ENCODE measurements at places on chromosomes 1 and 21.

- no peak for DNase-seq
Measured at GRCh38 chr1:198798923-198799386, 160.1 kb downstream of the PTPRC start.

DNA sequence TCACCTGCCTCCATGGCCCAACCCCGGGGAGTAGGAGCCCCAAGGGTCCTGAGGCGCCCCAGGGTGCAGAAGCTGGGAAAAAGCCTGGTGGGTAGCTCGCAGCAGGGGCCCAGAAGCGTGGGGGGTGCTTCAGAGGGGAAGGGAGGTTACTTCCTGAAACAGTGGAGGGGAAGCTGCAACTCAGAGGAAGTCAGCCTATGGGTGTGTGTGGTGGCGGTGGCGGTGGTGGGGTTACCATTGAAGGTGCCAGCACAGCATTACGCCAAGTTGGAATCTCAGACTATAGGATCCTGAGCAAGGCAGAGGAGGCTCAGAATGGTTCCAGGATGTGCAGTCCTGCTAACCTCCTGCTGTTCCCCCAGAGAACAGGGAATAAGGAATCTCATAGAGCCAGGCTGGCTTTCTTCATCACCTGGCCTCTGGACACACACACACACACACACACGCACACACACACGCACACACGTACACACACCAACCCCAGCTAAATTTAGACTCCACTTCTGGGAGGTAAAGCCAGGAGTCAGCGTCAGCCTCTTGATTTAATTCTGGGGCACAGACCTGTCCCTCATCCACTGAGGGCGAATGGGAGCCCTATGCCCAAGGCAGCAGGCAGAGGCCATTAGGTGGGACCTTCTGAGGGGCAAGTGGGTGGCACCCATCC is 1.3 kb downstream of the DENND4B start:
- no peak for DNase-seq

DNA sequence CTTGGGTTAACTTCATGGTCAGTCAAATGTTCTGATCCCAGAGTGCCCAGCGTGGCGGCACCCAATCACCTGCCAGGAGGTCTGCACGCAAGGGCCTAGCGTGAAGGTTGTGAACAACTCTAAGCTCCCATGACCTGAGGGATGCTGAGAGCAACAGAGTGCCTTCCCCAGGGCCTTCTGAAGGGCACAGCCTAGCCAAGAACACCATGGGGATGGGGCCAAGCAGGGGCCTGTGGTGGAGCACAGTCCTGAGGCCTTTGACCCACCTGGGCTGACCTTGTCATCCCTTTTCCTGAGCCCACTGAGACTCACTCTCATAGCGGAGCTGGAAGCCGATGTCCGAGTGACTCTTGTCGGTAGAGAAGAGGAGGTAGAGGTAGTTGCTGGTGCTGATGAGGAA is 138.8 kb upstream of the HMGB4 start:
- DNase-seq, result no peak

DNA sequence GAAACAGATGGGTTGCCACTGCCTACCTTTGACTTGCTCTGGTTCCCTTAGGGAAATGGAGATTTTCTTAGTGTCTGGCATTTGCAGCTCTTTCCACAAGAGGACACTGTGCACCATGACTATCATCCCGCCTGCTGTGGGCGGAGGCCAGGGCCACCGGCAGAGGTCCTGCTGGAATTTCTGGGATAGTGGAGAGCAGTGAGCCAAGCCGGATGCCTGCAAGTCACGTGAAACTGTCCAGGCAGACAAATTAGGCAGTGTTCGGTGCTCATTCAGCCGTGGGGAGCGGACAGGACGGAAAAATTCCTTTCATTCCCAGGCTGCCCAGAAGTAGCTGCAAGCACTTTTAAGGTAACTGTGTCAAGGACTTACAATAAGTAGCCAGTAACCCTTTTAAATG is 43.4 kb downstream of the IGSF5 start:
- DNase-seq, result peak; percentile 7

Data from skeletal muscle cell (primary cell).